Esophagus squamous epithelium (tissue), 5 donors: ENCODE measurements at places on chromosomes 7 and 10.

DNA sequence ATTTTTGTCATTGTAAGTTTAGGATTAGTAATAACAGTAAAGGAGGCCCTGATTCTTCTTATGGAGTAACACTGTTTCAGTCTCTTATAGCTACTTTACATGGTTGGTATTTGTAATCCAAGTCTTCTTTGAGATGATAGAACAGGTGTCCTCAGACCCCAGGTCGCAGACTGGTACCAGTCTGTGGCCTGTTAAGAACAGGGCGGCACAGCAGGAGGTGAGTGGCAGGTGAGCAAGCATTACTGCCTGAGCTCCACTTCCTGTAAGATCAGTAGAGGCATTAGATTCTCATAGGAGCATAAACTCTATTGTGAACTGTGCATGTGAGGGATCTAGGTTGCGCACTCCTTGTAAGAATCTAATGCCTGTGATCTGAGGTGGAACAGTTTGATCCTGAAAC lies 77.3 kb downstream of the STK31 start:
- DNase-seq = no peak
- H3K4me3 ChIP-seq = no peak overlapping the region
- H3K4me1 ChIP-seq = no peaks in the 10 kb centered on the region

GRCh38 chr10:132516771-132517725 lies 20.5 kb upstream of the INPP5A start:
- H3K27ac ChIP-seq = peak overlapping the region; percentile 83
- no peaks in the 10 kb centered on the region for H3K36me3 ChIP-seq
- no peaks in the 10 kb centered on the region for H3K27me3 ChIP-seq
- H3K4me3 ChIP-seq = no peak overlapping the region

- H3K4me3 ChIP-seq = no peak overlapping the region
- H3K27me3 ChIP-seq = no peaks in the 10 kb centered on the region
- no peak overlapping the region for H3K27ac ChIP-seq
- no peaks in the 10 kb centered on the region for H3K4me1 ChIP-seq
Measured at GRCh38 chr7:91103363-91103762, 160.9 kb upstream of the FZD1 start.

DNA sequence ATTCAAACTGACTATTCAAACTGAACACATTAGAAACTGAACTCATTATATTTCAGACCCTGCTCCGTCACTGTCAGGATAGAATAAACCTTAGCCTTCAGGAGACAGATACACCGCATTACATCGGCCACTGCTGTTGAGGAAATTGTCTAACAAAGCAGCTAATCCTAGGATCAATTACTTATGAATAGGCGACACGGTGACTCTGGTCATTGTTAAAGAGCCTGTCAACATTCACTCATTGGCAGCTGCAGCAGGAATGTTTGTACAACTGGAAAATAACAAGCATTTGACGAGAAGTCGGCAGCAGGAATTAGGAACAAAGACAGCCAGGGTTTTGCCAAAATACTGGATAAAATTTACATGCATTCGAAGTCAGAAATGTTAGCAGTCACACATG lies 112.0 kb upstream of the MKX start:
- no peaks in the 10 kb centered on the region for H3K27me3 ChIP-seq
- H3K27ac ChIP-seq = no peak overlapping the region
- no peak for DNase-seq

- no peak overlapping the region for H3K27ac ChIP-seq
- H3K36me3 ChIP-seq = peaks cover 97% of the 10 kb centered on the region
- no peak overlapping the region for H3K4me3 ChIP-seq
- H3K4me1 ChIP-seq = peaks cover 16% of the 10 kb centered on the region
Measured at GRCh38 chr7:1545417-1546246, 10.4 kb downstream of the TMEM184A start.

DNA sequence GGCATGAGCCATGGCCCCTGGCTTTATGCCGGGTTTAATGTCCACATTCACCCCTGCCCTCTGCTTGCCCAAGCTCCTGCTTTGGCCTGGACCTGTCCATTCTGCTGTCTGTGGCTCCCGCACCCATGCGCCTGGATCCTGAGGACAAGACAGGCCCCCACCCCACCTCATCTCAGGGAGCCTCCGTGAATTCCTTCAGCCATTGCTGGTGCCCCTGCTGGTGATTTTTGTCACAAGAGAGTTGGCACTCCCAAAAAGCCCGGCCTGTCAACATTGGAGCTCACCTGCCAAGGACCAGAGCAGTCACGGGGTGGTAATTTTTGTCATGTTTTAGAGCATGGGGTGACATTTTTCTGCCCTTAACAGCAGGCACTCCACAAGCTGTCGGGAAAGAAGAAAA lies 127.5 kb upstream of the PLXNA4 start:
- H3K4me1 ChIP-seq = no peaks in the 10 kb centered on the region
- H3K27me3 ChIP-seq = no peaks in the 10 kb centered on the region
- no peak overlapping the region for H3K4me3 ChIP-seq
